ENCODE measurements at places on chromosomes 5 and 9.
A peak's percentile ranks its signal among the peaks of the same experiment; 100 is the strongest.

DNA sequence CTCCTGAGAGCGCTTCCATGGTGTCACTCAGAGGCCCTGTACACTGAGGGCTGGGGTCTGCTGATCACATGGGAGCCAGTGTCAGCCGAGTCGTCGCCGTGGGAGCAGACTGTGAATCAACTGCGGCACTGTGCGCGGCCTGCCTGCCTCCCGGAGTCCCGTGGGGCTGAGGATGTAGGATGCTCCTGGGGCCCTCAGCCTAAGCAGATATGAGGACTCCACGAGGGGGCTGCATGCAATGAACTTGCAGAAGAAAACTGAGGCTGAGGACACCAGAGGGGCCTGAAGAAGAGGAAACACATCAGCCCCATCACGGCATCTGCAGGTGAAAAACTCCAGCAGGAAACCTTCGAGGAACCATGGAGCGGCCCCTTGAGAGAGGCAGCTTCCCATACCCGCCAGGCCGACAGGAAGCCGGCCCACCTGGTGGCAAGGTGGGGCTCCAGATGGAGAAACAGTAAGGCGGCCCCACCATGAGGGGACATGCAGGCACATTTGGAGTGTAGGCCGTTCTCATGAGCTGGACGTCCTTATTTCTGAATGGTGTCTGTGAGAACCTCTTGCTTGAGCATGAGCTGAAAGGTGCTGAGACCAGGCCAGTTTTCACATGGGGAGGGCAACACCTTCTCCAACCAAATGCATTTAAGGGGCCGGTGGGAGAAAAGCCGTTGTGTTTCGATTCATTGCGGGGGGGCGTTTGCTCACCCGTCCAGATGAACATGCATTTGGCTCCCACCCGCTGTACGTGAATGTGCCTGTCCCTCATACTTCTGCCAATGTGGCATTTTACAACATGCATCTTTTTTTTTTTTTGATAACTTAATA, 35.2 kb upstream of the ADAMTS2 start:
- no peak for DNase-seq

- no peak for DNase-seq
These were observed 281.1 kb upstream of the MAP3K1 start for GRCh38 chr5:56534102-56534829.

- no peak for DNase-seq
These were observed 3.2 kb upstream of the DOK3 start for GRCh38 chr5:177512736-177513380.

- DNase-seq = no peak
These were observed 15.9 kb downstream of the PLPP1 start for GRCh38 chr5:55518831-55519390.

DNA sequence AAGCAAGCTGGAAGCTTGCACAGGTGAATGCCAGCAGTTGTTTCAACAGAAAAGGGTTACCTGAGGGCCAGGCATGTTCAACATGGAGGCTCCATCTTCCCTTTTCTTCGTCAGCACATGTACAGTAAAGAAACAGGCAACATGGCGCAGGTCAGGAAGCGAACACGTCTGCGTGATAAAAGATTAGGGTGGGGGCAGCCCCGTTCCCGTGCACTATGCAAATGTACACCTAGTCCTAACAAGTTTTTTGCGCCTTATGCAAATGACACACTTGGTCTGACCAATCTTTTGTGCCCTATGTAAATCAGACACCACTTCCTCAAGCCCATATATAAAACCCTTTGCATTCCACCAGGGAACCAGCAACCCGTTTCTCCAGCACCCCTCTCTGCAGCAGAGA, 452.1 kb upstream of the PTPRD start:
- no peak for DNase-seq

DNA sequence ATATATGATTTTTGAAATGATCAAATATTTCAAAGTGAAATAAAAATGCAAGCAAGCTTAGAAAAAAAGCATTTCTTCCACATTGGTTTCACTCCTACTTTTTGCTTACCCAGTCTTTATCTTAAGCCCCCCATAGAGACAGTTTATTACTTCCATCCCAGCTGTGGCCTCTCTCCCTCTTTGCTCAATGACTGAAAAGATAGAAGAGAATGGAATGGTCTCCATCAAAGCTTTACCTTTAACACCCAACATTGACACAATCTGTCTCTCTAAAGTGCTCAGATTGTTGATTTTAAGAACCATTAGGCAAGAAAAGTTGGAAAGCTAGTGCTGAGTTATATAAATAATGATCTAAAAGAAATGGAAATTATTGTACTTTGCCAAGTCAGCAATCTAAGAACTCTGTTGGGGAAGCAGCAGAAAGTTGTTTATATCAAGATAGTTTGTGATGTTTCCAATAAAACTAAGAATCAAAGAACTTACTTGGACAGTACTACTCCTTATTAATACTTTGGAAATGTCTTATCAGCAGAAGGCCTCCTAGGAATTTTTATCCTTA, 277.5 kb upstream of the NREP start:
- no peak for DNase-seq

DNA sequence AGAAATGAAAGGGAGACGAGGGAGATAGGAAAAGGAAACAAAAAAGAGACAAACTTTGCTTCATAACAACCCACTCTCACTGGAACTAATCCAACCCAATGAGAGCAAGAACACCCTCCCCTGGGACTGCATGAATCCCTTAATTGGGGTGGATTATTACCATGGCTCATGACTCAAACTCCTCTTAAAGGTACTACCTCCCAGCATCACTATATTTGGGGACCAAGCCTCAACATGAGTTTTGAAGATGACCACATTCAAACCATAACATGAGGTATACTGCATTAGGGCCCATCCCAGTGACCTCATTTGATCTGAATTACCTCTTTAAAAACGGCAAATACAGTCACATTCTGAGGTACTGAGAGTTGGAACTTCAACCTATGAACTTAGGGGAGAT, 8.0 kb downstream of the MTAP start:
- DNase-seq = peak; percentile 67
